PC-9 (cell line): ENCODE measurements at places on chromosomes 11 and 22. TPM values are rescaled to one million over a fixed set of nuclear protein-coding genes. Genes with fewer than 3 reads are reported as not detected.

BRSK2 gene
- total RNA-seq: 2.7 and 2.9 TPM in 2 replicates

C22orf42 gene
- not detected in 2 replicates for total RNA-seq

INS gene
- not detected in 2 replicates for total RNA-seq

GRCh38 chr11:102451681-102452460 lies 694 bp downstream of the TMEM123 start:
- DNase-seq: peak; percentile 63

GRCh38 chr22:33529424-33530113 lies 390.7 kb downstream of the LARGE1 start:
- no peak for DNase-seq

- no peak for DNase-seq
These were observed 64.8 kb upstream of the SPON1 start for GRCh38 chr11:13897646-13898276.

DNA sequence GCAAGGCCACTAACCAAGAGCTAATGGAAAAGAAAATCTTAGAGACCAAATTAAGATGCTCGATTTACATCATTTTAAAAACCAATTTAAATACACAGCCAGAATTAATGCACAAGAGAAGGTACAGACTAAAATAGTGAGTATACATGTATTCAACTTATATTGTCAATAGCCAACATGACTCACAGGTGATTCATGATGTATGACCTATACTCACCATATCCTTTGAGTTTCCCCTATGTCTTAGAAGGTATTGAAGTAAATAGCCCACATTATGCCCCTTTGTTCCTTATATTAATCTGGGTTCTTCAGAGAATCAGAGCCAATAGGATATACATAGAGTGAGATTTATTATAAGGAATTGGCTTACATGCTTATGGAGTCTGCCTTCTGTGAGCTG lies 97.5 kb upstream of the ANO3 start:
- DNase-seq: no peak

DNA sequence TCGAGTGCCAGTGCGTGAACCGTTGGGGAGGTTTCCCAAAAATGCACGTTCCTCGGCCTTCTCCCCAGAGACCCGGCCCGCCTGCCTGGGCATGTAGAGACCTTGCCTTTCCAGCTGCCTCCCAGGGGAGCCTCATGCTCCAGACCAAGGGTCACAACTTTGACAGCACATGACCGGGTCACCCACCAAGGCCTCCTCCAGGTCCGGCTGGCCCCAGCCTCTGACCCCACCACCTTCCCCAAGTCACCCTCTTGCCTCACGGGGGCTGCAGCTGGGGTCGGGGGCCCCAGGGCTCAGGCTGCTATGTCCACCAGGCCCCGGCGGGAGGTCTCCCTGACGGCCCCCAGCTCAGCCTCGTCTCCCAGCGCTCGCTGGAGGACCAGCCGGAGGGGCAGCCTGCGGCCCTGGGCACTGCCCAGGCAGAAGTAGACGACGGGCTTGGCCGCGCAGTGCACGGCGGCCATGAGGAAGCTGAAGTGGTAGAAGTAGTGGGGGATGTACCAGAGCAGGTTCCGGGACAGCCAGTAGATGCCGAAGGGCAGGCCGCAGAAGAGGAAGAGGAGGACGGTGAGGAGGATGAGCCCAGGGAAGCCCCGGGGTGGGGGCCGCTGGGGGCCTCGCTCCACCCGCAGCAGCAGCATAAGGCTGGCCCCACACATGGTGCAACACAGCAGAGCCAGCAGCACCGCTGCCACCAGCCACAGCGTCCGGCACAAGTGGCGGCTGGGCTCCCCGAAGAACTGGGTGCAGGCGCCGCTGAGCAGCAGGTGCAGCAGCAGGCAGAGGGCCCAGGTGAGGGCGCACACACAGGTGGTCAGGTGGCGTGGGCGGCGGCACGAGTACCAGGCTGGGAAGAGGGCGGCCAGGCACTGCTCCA lies 4.4 kb downstream of the MRGPRE start:
- no peak for DNase-seq

GRCh38 chr11:22634897-22635629 lies 9.4 kb upstream of the FANCF start:
- DNase-seq: no peak

DNA sequence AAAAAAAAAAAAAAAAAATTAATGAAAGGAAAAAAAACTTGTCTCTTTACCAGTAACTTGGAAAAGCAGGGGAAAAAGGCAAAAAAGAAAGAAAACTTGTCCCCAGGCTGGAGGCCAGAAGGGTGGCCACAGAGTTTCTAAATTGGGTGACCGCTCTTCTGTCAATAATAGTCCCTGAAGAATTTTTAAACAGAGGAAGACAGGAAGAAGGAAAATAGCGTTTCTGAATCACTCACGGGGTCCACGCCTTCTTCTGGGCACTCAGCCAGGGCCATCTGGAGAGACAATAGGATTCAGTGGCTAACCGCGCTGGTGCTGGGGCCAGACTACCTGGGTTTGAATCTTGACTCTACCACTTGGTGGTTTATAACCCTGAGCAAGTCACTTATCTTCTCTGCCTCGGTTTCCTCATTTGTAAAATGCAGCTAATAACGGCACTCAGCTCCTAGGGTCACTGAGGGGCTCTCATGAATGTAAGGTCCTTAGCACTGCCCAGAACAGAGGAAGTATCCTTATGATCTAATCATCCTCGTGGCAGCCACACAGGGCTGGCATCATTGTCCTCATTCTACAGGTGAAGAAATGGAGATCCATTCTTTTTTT lies 7.0 kb downstream of the C11orf86 start:
- DNase-seq: peak; percentile 95

GRCh38 chr22:49627217-49628181 lies 200.2 kb downstream of the BRD1 start:
- peak; percentile 12 for DNase-seq

DNA sequence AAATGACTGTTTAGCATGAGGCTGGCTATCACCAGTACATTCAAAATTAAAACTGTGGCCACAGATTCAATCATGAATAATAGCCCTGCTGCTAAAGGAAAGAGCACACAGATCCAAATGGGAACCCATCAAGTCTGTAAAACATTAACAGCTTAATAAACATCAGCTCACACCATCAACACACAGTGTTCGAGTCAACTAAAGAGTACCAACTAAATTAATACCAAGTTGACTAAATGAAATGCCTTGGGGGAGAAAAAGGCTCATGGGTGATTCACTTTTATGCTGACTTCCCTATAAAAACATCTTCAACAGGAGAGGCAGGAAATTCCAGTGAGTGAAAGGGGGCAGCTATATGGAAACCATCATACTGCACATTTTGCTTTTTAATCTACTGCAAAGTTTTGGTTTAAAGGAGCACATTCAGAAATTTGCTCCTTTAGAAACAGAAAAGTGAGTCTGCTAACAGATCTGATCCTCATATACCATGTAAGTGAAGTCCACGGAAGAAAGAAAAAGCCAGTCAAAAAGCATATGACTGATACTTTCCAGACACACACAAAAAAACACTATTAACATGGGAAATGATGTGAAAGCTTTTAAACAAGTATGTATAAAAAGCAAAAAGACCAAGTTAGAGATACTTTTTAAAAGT lies 16.3 kb downstream of the LGR4 start:
- DNase-seq: no peak

GRCh38 chr11:72278905-72279304 lies 34.9 kb upstream of the PHOX2A start:
- DNase-seq: peak; percentile 46

DNA sequence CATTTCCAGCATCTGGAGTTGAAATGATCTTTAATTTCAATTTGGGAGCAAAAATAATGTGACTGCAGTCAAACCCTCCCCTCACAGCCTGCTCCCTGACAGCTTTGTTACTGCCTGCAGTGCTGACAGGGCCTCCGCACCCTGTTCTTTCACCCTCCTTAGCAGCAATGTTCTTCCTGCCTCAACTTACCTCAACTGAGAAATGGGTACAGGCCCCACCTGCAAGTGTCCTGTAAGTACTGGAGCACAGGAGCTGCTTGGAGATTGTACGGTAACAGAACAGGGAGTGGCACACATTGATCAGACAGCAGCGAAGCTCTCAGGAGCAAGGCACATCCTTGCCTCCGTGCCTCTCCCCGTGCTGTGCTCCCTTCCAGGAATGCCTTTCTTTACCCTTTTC lies 131.3 kb downstream of the CHST1 start:
- DNase-seq: no peak

GRCh38 chr11:61406067-61406466 lies 13.7 kb downstream of the TMEM216 start:
- no peak for DNase-seq

- no peak for DNase-seq
These were observed 20.8 kb upstream of the PEX26 start for GRCh38 chr22:18056807-18057474.

DNA sequence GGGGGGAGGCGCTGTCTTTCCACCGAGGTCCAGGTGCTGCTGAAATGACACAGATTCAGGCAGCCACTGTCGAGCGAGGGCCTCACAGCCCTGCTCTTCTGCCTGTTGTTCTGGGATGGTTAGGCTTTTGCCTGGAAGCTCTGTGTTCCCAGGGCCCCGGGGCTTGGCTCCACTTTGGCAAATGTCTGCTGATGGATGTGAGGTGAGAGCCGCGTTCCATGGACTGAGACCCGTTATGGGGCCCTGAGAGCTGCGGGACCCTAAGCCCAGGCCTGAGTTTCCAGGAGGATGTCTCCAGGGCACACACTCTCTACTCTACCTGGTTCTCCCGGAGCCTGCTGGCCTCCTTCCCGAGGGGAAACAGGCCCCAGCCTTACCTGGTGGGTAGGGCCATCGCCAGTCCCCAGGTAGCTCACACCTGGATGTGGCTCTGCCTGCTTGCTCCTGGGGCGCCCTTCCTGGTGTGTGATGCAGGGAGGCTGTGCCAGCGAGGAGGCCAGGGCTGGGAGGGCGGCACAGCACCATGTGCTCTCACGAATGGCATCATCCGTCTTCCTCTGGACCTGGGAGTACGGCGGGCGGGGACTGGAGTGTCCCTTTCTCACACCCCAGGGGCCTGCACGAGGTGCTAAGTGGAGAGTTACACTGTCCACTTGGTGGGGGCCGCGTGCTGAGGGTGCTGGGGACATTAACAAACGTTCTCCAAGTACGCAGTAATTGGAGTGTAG lies 435.5 kb downstream of the TBC1D22A start:
- no peak for DNase-seq

DNA sequence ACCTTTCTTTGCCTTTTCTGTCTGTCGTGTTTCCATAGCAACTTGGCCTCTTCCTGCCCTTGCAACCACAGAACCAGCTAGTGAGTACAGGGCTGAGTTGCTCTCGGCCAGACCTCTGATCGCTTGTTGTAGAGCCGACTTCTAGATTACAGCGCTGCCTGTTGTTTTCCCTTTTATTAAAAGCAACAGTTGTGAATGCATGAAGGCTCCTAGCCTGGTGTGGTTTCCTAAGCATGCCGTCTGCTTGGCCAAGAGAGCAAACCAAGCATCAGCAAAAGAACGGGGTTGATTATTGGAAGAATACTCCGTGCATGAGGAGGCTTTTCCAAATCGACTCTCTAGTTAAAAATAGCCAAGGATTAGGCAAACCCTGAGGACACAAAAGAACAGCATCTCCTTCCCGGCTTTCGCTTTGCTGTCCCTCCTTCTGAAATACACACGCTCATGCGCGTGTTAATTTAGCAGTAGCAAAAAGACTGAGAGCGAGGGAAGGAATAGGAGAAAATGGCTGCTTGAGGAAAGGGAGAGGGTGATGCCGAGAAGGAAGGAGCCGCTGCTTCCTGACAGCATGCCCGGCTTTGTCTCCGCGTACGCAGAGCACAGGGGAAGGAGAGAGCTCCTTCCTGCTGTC lies 71.5 kb upstream of the TTC12 start:
- DNase-seq: no peak

DNA sequence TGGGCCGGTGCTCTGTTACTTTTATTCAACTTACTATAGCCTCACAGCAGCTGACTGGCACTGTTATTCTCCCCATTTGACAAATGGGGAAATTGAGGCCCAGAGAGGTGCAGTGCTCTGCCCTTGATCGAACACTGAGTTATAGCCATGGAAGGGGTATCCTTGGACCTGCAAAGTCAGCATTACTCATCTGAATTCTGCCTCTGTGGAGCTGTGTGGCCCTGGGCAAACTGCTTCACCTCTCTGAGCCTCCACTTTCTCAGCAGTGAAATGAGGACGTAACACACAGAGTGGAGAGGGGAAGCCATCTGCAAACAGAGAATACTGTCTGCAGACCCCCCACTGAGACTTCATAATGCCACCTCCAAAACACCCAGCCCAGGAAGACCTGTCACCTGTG lies 25.3 kb downstream of the TPST2 start:
- no peak for DNase-seq

DNA sequence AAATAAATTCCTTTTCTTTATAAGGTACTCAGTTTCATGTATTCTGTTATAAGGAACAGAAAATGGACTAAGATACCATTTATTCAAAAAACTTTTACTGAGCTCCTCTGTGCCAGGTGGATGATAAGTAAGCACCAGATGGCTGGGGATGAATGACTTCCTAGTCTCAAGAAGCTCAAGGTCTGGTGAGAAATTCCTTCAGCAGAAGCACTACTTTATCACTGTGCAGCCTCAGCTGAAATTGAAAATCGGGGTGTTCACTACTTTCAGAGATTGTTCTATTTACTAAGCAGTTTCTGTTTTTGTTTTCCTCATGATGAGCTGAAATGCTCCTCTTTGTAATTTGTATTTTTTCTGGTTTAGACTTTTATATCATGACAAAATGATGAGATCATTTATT lies 7.8 kb downstream of the LDHAL6A start:
- DNase-seq: no peak

- DNase-seq: no peak
These were observed 183 bp upstream of the ABCG4 start for GRCh38 chr11:119148720-119149017.

DNA sequence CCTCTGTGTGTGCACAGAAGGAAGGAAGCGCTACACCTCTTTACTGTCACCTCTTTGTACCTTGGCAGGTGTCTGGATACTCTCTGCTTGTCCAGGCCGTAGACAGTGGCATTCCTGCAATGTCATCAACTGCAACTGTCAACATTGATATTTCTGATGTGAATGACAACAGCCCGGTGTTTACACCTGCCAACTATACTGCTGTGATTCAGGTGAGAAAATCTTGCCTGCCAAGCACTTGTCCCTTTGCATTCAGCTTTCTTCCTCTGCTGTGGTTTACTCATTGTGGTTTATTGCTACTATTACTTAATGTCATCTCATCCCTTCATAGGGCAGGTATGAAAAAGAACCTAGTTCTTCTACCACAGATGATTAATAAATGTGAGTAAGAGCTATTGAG lies 131.9 kb upstream of the MTNR1B start:
- no peak for DNase-seq

DNA sequence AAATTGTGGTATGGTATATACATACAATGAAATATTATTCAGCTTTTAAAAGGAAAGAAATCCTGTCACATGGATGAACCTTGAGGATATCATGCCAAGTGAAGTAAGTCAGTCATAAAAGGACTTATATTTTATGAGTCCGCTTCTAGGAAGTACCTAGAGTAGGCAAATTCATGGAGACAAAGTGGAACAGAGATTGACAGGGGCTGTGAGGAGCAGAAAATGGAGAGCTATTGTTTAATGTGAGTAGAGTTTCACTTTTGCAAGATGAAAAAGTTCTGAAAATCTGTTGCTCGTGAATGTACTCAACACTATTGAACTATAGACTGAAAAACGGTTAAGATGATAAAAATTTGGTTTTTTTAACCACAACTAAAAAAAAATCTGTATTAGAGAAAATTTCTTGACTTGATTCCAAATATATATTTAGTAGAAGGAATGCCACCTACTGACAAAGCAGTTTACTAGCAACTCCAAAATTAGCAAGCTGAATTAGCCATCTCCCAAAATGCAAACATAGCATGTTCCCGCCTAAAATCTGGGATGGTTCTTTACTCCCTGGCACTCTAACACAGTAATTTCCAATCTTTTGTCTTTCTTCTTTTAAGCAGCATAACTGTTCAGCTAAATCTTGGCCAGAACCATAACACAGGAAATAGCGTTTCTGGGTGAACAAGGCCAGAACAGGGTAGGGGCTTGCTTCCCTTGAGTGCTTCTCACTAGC lies 1.5 kb downstream of the UFD1 start:
- no peak for DNase-seq
